ENCODE measurements at places on chromosomes 1 and 21.

DNA sequence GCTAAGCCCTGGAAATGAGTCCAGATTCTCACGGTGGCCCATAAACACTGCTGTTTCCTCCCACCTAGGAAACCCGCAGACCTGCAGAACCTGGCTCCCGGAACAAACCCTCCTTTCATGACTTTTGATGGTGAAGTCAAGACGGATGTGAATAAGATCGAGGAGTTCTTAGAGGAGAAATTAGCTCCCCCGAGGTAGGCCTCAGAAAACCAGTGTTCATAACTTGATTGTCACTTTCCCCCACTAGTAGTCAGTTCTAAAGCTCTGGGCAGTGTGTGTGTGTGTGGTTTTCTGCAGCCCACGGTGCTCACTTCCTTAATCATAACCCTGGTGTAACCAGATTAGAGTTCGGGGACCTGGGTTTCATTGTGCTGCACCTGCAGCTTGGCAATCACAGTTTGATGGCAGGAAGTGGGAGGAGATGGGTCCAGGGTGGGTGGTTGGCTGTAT is 39.1 kb downstream of the CLIC6 start:
- DNase-seq: peak; percentile 5

DNA sequence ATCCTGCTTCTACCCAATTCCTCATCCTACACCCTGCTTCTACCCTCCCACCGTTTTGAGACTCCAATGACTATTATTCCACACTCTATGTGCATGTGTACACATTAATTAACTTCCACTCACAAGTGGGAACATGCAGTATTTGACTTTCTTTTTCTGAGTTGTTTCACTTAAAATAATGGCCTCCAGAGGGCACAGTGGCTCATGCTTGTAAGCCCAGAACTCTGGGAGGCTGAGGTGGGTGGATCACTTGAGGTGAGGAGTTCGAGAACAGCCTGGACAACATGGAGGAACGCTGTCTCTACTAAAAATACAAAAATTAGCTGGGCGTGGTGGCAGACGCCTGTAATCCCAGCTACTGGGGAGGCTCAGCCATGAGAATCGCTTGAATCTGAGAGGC is 464.8 kb downstream of the PTBP2 start:
- DNase-seq: peak; percentile 4

- no peak for DNase-seq
Observed at GRCh38 chr1:99590578-99591209, 55.2 kb upstream of the PALMD start.

DNA sequence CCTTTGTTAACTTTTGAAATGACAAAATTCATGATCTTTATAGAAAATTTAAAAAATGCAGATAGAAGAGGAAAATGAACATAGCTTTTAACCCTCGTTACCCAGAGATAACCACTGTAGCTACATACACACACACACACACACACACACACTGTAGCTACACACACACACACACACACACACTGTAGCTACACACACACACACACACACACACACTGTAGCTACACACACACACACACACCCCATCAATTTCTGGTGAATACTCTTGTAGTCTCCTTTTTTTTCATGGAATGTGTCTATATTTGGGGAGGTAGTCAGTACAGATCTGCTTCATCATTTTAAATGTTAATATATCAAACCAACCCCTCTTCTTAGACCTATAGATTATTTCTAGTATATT is 58.5 kb downstream of the SH3BGR start:
- no peak for DNase-seq

DNA sequence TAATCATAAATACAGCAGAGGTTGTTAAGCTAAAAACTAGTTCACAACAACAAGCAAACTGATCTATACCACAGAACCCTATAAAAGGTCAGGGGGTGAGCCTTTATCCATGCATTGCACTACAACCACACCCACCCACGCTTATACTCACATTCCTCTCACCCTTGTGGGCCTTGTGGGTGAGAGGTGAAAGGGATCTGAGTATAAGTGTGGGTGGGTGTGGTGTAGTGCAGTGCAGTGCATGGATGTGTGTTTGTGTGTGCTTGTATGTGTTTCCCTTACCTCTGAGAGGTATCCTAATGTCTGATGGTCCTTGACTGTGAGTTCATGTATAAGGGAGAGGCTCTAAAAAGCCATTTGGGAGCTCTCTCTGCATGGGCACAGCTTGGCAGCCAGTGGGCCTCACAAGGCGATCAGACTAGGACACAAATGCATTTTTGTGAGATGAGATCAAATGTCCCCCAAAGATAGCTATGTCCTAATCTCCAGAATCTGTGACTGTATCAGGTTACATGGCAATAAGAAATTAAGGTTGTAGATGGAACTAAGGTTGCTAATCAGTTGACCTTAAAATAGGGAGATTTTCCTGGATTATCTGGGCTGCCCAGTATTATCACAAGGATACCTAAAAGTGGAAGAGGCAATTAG is 95.5 kb upstream of the DPT start:
- DNase-seq: no peak

GRCh38 chr1:9438431-9439073 is 100.7 kb upstream of the SLC25A33 start:
- DNase-seq: no peak

GRCh38 chr1:203828503-203828902 is 32.9 kb upstream of the SNRPE start:
- no peak for DNase-seq

- no peak for DNase-seq
Observed at GRCh38 chr21:37424396-37424795, 57.8 kb downstream of the DYRK1A start.

DNA sequence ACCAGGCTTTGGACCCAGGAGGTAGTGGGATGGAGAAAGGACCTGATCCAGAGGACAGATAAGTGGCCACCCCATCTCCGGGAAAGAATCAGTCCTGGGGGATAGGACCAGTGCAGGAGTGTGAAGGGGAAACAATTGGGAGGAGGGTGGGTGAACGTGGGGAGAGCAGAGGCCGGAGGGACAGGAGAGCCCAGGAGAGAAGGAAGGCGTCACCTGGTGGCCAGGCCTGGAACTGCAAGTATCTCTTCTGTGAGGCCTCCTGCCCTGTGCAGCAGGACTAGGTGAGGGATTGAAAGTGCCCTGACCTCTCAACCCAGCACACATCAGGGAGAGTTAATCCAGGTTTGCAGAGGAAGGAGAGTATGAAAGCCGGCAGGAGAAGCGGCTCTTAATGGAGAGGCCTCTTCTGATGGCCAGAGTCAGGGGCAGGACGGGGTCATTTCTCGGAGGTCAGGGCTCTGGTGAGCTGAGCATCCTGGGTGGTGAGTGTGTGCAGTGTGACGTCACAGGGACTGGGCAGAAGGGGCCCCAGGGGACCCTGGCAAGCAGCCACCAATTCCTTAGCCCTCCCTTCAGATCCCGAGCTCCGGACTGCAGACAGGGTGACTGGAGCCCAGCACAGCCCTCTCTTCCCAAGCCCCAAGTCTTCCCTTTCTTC is 9.2 kb upstream of the LAD1 start:
- peak; percentile 55 for DNase-seq

DNA sequence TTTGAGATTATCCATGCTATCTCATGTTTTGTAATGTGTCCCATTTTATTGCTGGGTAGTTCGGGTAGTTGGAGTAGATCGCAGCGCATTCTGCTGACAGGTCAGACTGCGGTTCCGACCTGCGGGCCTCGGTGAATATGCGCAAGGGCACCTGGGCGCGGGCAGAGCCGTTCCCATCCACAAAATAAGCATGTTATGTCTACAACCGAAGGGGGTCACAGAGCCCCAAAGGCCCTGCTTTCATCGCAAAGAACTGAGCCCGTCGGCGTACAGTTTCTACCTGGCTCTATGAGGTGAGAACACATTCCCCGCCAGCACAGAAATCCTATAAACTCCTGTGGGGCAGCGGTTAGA is 88.4 kb downstream of the PRKAB2 start:
- DNase-seq: no peak

DNA sequence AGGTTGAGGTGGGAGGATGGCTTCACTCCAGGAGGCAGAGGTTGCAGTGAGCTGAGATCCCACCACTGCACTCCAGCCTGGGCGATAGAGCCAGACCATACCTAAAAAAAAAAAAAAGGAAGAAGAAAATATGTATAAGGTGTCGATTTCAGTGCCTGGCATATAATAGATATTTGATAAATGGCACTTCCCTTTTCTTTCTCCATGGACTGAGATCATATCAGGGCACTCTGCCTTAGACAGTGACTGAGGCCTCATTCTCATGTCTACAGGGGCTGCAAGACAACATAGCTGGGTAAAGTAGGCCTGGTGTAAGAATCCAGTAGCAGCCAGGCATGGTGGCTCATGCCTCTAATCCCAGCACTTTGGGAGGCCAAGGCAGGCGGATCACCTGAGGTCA is 21.2 kb downstream of the PCAT6 start:
- DNase-seq: no peak

- DNase-seq: no peak
Observed at GRCh38 chr1:59290193-59290949, 6.5 kb upstream of the FGGY start.

- no peak for DNase-seq
Observed at GRCh38 chr1:118744420-118744819, 243.7 kb downstream of the TBX15 start.

DNA sequence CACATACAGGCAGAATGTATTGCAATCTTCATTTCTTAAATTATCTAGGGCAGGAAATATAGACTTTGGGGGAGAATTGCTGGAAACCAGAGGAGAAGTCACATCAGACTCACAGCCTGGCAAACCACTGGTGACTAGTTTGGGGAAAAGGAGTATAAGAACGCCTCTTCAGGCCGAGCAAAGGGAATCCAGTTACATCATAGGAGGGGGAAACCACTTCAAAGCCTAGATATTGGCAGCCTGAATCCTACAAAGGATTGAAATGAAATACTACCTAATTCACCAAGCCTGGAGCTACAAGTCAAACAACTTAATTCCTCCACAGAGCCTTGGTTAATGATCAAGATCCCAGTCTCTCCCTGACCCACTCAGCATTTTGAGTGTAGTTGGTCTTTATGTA is 121.7 kb downstream of the SLC30A10 start:
- no peak for DNase-seq

DNA sequence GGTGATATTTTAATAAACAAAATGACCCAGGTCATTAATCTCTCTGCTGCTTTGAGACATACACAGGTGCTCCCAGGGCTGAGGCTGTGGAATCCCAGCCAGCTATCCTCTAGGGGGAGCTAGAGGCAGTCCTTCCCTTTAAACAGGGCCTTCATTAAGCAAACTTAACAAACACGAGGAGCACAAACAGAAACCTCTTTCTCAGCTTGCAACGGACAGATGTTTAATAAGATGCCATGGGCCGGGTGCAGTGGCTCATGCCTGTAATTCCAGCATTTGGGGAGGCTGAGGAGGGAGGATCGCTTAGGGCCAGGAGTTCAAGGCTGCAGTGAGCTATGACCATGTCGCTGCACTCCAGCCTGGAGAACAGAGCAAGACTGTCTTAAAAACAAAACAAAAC is 106.7 kb downstream of the HIVEP3 start:
- DNase-seq: peak; percentile 71

- no peak for DNase-seq
Observed at GRCh38 chr1:179923029-179923428, 31.6 kb upstream of the CEP350 start.

GRCh38 chr1:227038401-227038800 is 98.3 kb downstream of the COQ8A start:
- no peak for DNase-seq

GRCh38 chr1:160354388-160354985 is 11.3 kb downstream of the NCSTN start:
- peak; percentile 23 for DNase-seq

- DNase-seq: peak; percentile 60
Observed at GRCh38 chr1:224170748-224171478, 12.1 kb upstream of the DEGS1 start.

- no peak for DNase-seq
Observed at GRCh38 chr1:14600405-14601112, 2.1 kb downstream of the KAZN start.

DNA sequence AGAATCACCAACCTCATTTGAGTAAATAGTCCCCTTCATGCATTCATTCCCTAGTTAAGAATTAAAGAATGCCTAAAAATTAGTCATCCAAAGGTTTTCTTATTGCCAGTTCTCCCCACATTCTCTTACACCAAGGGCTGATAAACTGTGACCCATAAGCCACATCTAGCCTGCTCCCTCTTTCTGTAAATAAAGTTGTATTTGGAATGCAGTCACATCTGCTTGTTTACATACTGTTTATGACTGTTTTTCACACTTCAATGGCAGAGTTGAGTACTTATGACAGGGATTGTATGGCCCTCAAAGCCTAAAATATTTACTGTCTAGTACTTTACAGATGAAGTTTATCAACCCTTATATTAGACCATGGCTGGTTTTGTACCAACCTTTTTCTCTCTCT is 16.1 kb upstream of the DYRK1A start:
- DNase-seq: no peak

DNA sequence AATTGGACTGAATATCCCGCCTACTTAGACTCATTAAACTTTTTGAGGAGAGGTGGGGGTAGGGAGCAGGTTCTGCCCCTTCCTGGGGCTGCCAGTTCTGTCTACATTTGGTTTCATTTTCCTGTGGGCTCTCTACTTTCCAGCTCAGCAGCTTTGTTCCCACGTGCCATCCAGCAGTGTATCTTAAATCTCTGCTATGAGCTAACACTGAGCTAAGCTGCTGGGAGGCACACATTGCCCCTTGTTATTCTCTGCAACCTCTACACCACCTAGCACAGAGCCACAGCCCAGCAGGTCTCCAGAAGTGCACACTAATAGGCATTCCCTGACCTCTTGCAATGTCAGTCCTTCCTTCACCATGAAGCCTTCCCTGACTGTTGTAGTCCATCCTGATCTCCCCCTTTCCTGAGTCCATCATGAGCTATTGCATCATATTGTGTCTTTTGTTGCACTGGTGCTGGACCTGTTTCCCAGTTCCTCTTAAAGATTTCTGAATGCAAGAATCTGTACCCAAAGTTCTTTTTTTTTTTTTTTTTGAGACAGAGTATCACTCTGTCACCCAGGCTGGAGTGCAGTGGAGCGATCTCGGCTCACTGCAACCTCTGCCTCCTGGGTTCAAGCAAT is 28.7 kb upstream of the NRDC start:
- DNase-seq: no peak

DNA sequence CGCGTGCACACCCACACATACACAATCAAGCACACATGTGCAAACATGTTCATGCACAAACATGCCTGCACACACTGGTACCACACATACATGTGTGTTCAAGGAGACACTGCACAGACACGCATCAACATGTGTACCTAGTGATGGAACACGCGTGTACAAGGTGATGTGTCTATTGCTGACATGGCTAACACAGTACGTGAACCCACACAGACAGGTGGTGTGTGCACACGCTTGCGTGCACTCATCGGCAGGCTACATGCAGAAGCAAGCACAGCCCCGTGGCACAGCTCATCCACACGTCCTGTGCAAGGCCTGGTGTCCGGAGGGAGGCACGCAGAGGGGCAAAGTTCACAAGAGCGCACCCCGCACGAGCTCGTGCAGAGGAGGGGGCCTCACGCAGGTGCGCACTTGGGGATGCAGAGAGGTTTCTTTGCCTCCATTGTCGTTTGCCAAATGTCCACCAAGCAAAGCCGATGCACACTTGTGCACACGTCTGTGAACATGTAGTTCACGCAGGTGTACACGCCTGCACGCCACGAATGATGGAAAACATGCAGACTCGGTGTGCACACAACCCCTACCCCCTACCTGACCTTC is 969 bp downstream of the ACAP3 start:
- no peak for DNase-seq
